Stimulated activated CD4-positive, alpha-beta T cell treated with anti-CD3 and anti-CD28 coated beads, TNF-alpha, amount 100 ng/mL, for 1 hour (primary cell): ENCODE measurements at places on chromosomes 11 and 22.

GRCh38 chr11:130358398-130358797, 43.7 kb upstream of the ZBTB44 start:
- DNase-seq: no peak

DNA sequence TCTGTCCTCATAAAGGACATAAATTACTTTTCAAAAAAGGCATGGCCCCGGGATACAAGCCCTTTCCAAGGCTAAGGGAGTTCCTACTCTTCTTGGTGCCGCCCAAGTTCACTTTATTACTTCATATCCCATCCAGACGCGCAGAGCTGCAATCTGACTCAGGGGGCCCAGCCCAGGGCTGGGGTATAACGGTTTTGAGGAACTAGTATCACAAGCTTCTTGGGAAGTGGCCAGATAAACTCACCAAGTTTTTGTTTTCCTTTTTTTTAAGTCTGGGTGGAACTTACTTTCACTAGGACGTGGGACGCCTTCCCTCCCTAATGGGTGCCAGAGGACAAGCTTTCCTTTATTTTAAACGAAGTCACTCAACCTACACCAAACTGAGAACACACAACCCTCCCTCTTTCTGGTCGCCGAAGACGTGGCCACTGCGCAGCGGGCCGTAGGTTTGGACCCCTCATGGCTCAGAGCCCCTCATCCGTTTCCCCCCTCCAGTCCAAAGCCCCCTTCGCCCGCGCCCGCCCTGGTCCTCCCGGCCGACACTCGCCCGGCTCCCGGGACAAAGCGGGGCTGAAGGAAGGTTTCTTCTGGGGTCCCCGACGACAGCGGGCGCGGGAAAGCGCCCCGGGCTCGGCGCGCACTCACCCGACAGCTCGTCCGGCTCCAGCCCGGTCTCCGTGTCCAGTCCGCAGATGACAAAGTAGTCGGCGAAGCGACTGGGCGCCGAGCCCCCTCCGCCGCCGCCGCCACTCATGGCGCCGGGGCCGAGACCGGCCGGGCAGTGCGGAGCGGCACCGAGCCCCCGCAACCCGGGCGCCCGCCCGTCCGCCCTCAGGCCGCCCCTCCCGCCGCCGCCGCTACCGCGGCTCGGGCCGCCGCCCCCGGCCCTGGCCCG, 587 bp downstream of the DENND5A start:
- no peak for DNase-seq

DNA sequence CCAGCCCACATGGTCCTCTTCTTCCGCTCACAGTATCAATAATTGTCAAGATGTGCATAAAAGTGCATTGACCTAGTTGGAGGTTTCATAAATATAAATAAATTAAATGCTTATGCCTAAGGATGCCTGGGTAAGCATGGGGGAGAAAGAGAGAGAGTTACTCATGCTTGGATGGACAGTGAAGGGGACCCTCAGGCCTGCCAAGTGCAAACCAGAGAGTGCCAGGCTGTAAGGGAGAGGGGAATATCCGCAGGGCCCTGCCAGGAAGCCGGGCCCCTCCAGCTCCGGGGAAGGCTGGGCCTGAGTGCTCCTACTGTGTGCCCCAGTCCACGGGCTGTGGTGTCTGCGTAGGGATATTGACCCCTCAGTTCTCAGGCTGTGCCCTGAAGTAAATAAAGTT, 214.6 kb downstream of the DSCAML1 start:
- no peak for DNase-seq

DNA sequence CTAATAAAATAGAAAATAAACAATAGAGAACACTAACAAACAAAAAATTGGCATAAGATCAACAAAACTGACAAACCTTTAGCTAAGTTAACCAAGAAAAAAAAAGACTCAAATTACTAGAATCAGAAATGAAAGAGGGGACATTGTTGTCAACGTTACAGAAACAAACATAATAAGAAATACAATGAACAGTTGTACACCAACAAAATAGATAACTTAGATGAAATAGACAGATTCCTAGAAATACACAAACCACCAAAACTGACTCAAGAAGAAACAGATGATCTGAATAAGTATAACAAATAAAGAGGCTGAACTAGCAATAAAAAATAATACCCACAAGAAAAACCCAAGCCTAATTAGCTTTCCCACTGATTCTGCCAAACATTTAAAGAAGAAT, 34.7 kb upstream of the TMPRSS4 start:
- no peak for DNase-seq

- DNase-seq: no peak
These were observed 264.0 kb upstream of the CCDC179 start for GRCh38 chr11:23124249-23124648.

GRCh38 chr22:27799827-27800249, 1.7 kb downstream of the MN1 start:
- DNase-seq: no peak

DNA sequence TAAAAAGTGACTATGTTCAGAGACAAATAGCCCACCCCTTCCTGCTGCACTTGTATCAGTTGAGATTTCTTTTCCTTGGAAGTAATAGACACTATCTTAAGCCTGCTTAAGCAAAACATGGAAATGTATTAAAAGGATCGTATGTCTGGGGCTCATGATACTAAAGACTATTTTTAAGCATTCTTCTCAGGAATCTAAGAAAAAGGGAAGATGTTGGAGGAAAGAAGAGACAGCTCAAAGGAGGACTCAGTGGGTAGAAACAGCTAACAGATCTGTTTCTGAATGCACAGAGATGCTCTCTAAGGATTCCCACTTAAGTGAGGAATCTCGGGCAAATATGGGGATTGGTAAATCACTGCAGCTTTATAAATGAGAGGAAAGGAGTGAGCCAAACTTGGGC, 62.5 kb downstream of the FAM76B start:
- no peak for DNase-seq

DNA sequence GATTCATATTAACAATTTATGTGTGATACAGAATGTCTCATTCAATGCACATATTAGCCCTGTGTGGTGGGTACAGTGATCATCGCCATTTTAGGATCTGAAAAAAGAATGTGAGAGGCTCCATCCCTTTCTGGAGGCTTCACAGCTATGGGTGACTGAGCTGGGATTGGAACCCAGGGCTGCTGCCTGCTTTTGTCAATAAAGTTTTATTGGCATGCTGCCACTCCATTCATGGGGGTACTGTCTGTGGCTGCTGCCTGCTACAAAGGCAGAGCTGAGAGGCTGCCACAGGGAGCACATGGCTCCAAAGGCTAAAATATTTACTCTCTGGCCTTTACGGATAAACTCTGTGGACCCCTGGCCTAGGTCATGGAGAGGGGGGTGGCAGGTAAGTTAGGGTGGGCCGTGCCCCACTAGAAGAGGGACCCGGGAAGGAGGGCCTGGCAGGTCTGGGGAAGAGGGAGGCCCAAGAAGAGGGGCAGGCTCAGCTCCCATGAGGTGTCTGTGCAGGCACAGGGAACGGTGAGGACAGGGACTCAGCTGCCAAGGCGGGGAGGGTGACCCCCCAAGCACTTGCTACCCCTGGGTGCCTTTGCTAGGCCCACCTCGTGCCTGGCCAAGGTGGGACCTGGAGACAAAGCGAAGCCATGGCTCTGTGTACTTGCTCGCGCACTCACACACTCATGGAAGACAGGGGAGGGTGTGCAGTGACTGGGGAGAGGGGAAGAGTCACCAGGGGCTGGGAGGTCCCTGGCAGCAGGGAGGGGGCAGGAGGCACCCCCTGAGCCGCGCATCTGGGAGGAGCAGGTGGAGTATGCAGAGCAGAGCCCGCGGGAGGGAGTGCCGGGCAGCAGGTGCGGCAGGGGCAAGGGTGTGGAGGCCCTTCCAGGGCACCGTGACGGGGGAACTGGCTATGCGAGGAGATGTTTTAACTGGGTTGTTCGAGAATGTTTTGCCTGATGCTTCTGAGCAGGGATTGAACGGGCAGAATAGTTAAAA, 335.3 kb downstream of the CTTN start:
- no peak for DNase-seq

DNA sequence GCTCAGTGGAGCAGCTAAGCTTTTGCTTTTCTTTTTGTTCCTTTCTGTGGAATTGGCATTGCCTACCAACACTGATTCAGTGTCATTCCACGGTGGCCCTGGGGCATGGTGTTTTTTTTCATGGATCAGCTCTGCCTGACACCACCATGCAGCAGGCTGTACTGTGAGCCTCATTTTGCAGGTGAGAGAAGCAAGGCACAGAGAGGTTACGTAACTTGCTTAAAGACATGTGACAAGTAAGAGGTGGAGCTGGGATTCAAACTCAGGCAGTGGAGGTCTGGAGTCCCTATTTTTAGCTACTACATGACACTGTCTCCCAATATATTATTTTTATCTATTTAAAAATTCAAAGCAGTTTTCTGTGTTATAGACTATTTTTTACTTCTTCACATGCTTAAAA, 44.4 kb downstream of the APOL3 start:
- no peak for DNase-seq

DNA sequence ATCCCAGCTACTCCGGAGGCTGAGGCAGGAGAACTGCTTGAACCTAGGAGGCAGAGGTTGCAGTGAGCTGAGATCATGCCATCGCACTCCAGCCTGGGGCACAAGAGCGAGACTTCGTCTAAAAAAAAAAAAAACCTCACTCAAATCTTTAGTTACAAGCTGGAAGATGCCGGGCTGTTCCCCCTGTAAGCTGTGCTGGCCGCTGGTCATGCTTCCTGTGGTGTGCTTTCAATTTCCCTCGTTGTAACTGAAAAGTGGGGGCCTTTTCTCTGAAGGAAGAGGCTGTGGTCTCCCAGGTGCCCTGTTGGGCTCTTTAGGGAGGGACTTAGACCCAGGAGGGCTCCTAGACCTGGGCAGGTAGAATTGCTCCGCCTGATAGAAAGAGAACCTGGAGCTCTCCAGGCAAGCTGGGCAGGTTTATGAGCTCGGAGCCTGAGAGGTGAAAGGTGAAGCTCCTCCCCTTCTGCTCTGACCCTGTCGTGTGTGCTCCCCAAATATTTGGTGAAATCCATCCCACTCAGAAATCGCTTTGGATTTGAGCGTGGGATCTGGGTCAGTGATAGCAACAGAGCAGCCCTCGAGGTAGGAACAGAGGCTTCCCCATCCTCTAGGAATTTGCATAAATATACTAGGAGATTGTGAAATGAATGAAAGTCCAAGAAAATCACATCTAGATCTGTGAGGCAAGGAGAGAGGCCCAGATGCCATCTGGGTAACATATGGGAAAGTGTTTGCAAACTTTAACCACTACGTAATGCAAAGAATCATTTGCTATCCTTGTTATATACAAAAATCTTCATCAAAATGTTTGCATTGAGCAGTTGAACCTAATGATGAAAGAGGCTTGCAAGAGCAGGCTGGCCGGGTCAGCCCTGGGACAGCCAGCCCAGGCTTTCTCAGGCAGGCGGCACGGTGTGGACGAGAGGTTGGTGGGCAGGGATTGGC, 154.3 kb downstream of the FBXO7 start:
- DNase-seq: no peak

- no peak for DNase-seq
These were observed 865 bp upstream of the ZNF280A start for GRCh38 chr22:22520667-22521602.

DNA sequence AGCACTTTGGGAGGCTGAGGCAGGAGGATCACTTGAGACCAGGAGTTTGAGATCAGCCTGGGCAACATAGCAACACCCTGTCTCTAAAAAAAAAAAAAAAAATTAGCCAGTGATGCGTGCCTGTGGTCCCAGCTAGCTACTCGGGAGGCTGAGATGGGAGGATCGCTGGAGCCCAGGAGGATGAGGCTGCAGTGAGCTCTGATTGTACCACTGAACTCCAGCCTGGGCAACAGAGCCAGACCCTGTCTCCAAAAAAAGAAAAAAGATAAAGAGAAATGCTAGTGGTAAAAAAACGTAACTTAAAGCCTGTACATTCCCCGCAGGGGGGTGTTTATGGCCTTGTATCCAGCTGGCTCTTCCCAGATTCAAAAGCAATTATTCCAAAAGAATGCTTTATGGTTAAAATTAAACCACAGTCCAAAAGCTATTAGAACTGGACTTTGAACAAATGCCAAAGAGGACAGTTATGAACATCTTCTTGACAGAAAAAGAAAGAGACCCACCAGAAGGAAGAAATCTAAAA, 16.4 kb upstream of the SNX32 start:
- no peak for DNase-seq

GRCh38 chr22:17410576-17410975, 41.3 kb downstream of the CECR2 start:
- no peak for DNase-seq

- no peak for DNase-seq
These were observed 859.0 kb downstream of the FAM181B start for GRCh38 chr11:81874635-81875034.

GRCh38 chr11:132064987-132065620, 694.7 kb downstream of the NTM start:
- DNase-seq: no peak
